ENCODE measurements at places on chromosomes 5 and 9. TPM values are rescaled to one million over a fixed set of nuclear protein-coding genes. Genes with fewer than 3 reads are reported as not detected.

- H3K27ac ChIP-seq: no peak overlapping the region
- H3K4me1 ChIP-seq: no peaks in the 10 kb centered on the region
- no peaks in the 10 kb centered on the region for H3K27me3 ChIP-seq
- H3K4me3 ChIP-seq: no peak overlapping the region
Observed at GRCh38 chr9:114908805-114909448, 21.5 kb downstream of the TNFSF8 start.

DNA sequence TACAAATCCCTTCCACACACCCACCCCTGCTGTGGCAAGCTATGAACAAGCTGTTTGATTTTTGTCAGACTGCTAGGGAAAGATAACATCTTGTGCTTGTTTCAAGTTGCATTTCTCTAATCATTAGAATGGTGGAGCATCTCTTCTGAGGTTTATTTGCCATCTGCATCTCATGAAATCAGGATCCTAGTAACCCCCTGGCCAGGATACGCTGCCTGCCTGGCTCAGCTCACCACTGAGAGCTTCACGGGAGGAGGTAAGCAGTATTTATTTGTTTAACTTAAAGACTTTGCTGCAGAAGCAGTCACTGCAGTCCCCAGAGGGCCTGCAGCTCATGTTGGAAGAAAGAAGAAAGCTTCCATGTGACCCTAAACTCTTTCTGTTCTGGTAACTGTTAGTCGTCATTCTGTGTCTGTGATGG is 83.3 kb upstream of the CXCL14 start:
- no peak overlapping the region for H3K27ac ChIP-seq
- H3K27me3 ChIP-seq: no peaks in the 10 kb centered on the region
- no peak overlapping the region for H3K4me3 ChIP-seq
- no peak for DNase-seq
- H3K36me3 ChIP-seq: no peaks in the 10 kb centered on the region

The SIGMAR1 gene
- 77.0 TPM for total RNA-seq

DNA sequence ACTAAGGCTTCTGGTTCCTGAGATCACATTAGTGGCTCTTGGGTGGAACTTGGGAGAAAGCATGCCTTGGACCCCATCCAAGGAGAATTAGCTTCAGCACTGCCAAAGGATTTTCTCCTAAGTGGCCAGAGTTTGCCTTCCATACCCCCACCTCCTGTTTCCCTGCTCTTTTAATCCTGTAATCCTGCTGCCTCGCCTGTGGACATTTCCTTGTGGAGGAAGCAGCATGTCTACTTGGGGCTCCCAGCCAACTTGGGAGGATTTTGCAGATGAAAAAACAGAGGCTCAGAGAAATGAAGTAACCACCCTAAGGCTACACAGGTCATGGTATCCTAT is 1.6 kb downstream of the ARSI start:
- peaks cover 3% of the 10 kb centered on the region for H3K4me1 ChIP-seq
- H3K36me3 ChIP-seq: no peaks in the 10 kb centered on the region
- DNase-seq: no peak
- H3K27me3 ChIP-seq: no peaks in the 10 kb centered on the region
- no peak overlapping the region for H3K27ac ChIP-seq

The ROR2 gene
- total RNA-seq: 0.21 TPM

DNA sequence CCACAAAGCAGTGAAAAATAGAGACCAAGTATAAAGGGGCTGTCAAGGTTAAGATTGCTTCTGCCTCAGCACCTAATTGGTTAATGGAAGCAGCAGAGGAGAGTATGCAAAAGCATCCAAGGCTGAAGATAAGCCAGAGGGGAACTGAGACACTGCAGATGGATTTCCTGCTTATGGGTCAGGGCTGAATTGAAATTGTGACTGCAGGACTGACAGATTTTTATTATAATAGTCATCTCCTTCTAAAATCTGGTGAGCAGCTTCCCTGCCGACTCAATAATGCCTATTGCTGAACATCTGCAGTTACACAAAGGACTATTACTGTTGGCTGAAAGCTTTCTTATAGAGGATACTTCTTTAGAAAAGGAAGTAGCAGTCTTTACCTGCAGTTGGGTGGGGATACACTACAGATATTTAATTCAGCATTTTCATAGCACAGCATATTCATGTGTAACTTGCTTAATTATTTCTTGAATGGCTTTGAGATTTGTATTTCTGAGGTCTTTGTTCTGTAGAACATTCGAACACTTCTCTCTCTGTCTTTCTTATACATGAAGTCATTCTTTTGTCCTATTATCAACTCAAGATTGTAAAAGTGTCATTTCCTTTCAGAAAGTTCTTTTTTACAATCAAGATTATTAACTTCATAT is 363.0 kb upstream of the RIOK2 start:
- no peaks in the 10 kb centered on the region for H3K36me3 ChIP-seq
- DNase-seq: no peak
- no peaks in the 10 kb centered on the region for H3K27me3 ChIP-seq
- H3K4me1 ChIP-seq: no peaks in the 10 kb centered on the region
- no peak overlapping the region for H3K27ac ChIP-seq
- no peak overlapping the region for H3K4me3 ChIP-seq

- H3K4me1 ChIP-seq: no peaks in the 10 kb centered on the region
- no peaks in the 10 kb centered on the region for H3K27me3 ChIP-seq
- H3K4me3 ChIP-seq: no peak overlapping the region
- no peak for DNase-seq
- no peaks in the 10 kb centered on the region for H3K36me3 ChIP-seq
Observed at GRCh38 chr9:130995086-130996011, 13.6 kb upstream of the LAMC3 start.

- no peaks in the 10 kb centered on the region for H3K4me1 ChIP-seq
- H3K27ac ChIP-seq: no peak overlapping the region
- no peaks in the 10 kb centered on the region for H3K36me3 ChIP-seq
- no peak overlapping the region for H3K4me3 ChIP-seq
- no peaks in the 10 kb centered on the region for H3K27me3 ChIP-seq
- no peak for DNase-seq
Observed at GRCh38 chr5:89437450-89438435, 554.8 kb upstream of the MEF2C start.

- peaks cover 4% of the 10 kb centered on the region for H3K4me1 ChIP-seq
- DNase-seq: no peak
- no peaks in the 10 kb centered on the region for H3K36me3 ChIP-seq
- no peaks in the 10 kb centered on the region for H3K27me3 ChIP-seq
- H3K27ac ChIP-seq: no peak overlapping the region
- H3K4me3 ChIP-seq: no peak overlapping the region
Observed at GRCh38 chr9:126510564-126510963, 103.2 kb upstream of the LMX1B start.

- no peak overlapping the region for H3K27ac ChIP-seq
- no peaks in the 10 kb centered on the region for H3K36me3 ChIP-seq
- no peak for DNase-seq
Observed at GRCh38 chr5:32057187-32058096, 116.7 kb downstream of the GOLPH3 start.

DNA sequence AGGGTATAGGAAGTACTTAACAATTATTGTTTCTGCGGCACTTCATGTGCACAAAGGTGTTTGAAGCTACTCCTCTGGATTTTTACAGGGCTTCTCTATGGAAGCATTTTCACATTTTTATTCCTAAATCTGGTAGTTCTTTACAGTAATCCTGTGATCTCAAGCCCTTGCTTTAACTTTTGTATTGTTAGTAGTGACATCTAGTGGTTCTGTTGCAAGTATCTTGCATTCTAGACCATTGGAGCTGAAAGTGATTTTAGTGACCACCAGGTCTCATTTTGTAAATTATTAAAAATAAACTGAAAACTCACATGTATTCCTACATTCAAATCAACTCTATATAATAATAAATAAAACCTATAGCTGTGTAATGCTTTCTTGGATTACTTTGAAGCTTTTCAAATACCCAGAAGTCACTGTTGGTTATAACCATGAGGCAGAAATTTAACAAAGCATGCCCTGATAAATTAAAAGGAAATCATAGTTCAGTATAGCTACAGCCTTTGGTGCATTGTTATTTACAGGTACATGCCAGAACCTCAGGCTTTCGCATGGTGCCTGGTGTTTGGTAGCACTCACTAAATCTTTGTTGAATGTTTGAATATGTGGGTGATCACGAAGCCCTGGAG is 18.9 kb downstream of the RPS23 start:
- no peak overlapping the region for H3K27ac ChIP-seq
- no peaks in the 10 kb centered on the region for H3K36me3 ChIP-seq
- no peak for DNase-seq
- H3K4me3 ChIP-seq: no peak overlapping the region
- H3K27me3 ChIP-seq: no peaks in the 10 kb centered on the region

The CER1 gene
- not detected for total RNA-seq

The TMEM171 gene
- not detected for total RNA-seq

The PCDH12 gene
- total RNA-seq: 5.2 TPM

The CNTFR gene
- 13.7 TPM for total RNA-seq

DNA sequence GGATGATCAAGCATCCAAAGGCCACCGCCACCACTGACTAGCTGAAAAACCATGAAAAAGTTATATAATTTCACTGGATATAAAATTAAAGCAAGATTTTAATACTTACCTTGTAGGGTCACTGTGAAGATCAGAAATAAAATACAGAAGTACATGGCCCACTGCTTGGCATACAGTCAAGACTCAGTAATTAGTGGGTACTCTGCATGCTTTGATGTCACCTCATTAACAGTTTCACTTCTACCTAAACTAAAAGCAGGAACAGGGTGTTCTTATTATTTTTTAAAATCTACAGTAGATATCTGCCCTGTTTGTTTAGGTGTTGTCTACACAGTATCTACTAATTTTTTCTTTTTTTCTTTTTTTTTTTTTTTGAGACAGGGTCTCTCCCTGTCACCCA is 66.4 kb downstream of the NFIB start:
- DNase-seq: no peak
- no peak overlapping the region for H3K4me3 ChIP-seq
- H3K27ac ChIP-seq: no peak overlapping the region
- no peaks in the 10 kb centered on the region for H3K36me3 ChIP-seq
- H3K4me1 ChIP-seq: peaks cover 47% of the 10 kb centered on the region
- H3K27me3 ChIP-seq: no peaks in the 10 kb centered on the region

GRCh38 chr5:14066326-14066725 is 76.8 kb upstream of the TRIO start:
- no peak overlapping the region for H3K4me3 ChIP-seq
- no peak for DNase-seq
- H3K27ac ChIP-seq: no peak overlapping the region
- no peaks in the 10 kb centered on the region for H3K27me3 ChIP-seq

GRCh38 chr9:114373960-114374730 is 13.6 kb downstream of the AKNA start:
- H3K36me3 ChIP-seq: peaks cover 30% of the 10 kb centered on the region
- H3K4me3 ChIP-seq: no peak overlapping the region
- DNase-seq: no peak

DNA sequence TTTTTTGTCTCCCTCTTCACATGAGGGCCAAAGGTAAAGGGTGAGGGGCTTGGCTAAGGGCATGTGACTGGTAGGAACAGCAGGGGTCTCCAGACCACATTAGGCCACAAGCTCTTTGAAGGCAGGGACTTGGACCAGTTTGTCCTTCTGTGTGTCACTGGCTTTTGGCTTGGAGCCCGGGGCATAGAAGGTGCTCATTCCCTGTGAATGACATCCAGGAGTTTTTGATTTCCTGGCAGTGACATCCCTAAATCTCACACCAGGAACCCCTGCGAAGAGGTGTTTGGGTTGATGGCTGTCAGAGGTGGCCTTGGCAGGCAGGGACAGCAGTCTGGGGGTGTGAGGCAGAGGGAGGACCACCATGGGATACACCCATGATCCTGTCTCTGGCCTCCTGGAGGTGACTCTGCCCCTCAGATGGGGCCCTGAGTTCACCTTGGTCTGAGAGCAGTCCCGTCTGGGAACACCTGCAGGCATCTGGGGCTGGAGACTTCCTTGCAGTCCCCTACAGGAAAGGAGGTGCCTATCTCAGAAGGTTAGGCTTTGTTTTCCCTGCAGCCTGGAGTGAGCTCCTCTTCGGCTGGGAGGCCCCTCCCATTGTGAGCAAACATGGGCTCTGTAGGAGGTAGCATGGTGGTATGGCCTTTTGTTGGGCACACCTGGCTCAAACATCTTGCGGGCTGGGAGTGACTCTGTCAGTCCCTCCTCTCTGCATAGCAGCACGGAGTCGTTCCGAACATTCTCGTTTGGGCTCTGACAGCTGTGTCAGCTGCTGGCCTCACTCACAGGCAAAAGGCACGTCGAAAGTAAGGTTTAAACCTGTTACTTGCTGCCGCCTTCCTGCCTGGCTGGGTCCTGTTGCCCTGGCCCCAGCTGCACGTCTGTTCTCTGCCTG is 38.6 kb upstream of the PITX1 start:
- H3K27ac ChIP-seq: no peak overlapping the region
- no peaks in the 10 kb centered on the region for H3K4me1 ChIP-seq
- no peaks in the 10 kb centered on the region for H3K27me3 ChIP-seq
- no peaks in the 10 kb centered on the region for H3K36me3 ChIP-seq
- no peak overlapping the region for H3K4me3 ChIP-seq

GRCh38 chr5:37835380-37835973 is 4.4 kb downstream of the GDNF start:
- H3K27me3 ChIP-seq: peaks cover 3% of the 10 kb centered on the region
- H3K4me3 ChIP-seq: no peak overlapping the region
- no peak overlapping the region for H3K27ac ChIP-seq
- peaks cover 66% of the 10 kb centered on the region for H3K4me1 ChIP-seq
- no peak for DNase-seq
- no peaks in the 10 kb centered on the region for H3K36me3 ChIP-seq

GRCh38 chr9:133930682-133931485 is 61.2 kb downstream of the VAV2 start:
- no peaks in the 10 kb centered on the region for H3K36me3 ChIP-seq
- no peaks in the 10 kb centered on the region for H3K4me1 ChIP-seq
- H3K27me3 ChIP-seq: no peaks in the 10 kb centered on the region

The OCLN gene
- 4.0 TPM for total RNA-seq

The CCDC171 gene
- total RNA-seq: 4.3 TPM

- no peaks in the 10 kb centered on the region for H3K36me3 ChIP-seq
- DNase-seq: no peak
- H3K27ac ChIP-seq: no peak overlapping the region
- peaks cover 11% of the 10 kb centered on the region for H3K4me1 ChIP-seq
- H3K4me3 ChIP-seq: no peak overlapping the region
Observed at GRCh38 chr9:76720245-76720644, 44.0 kb upstream of the PCA3 start.

DNA sequence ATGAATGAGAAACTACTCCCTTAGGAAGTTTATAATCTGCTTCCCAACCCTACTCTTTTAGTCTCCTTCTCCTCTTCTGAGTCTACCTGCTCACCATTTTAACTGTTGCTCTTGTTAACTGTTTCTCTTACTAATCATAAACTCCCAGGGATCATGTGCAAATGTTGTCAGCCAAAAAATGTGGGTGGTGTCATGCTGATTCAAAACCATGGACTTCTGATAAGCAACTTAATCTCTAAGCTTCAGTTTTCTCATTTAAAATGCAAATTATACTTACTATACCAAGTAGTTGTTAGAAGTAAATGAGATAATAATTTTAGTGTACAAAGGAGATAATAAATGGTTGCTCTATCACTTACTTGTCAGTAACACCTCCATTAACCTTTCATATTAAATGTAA is 45.9 kb upstream of the TLX3 start:
- no peak overlapping the region for H3K27ac ChIP-seq
- H3K36me3 ChIP-seq: no peaks in the 10 kb centered on the region
- H3K4me3 ChIP-seq: no peak overlapping the region
- no peak for DNase-seq

The PCDHB2 gene
- total RNA-seq: 2.3 TPM

Measured in thoracic aorta (tissue), 2 donors.